ENCODE measurements at places on chromosomes 4 and X. TPM values are rescaled to one million over a fixed set of nuclear protein-coding genes. Genes with fewer than 3 reads are reported as not detected.

DNA sequence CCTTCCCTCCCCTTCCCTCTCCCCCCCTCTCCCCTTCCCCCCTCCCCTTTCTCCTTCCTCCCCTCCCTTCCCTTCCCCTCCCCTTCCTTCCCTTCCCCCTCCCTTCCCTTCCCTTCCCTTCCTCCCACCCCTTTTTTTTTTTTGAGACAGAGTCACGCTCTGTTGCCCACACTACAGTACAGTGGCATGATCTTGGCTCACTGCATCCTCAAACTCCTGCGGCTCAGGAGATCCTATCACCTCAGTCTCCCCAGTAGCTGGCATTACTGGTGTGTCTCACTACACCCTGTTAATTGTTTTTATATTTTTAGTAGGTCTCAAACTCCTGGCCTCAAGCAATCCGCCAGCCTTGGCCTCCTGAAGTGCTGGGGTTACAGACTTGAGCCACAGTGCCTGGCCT lies 66.6 kb downstream of the TBC1D9 start:
- DNase-seq = no peak

DNA sequence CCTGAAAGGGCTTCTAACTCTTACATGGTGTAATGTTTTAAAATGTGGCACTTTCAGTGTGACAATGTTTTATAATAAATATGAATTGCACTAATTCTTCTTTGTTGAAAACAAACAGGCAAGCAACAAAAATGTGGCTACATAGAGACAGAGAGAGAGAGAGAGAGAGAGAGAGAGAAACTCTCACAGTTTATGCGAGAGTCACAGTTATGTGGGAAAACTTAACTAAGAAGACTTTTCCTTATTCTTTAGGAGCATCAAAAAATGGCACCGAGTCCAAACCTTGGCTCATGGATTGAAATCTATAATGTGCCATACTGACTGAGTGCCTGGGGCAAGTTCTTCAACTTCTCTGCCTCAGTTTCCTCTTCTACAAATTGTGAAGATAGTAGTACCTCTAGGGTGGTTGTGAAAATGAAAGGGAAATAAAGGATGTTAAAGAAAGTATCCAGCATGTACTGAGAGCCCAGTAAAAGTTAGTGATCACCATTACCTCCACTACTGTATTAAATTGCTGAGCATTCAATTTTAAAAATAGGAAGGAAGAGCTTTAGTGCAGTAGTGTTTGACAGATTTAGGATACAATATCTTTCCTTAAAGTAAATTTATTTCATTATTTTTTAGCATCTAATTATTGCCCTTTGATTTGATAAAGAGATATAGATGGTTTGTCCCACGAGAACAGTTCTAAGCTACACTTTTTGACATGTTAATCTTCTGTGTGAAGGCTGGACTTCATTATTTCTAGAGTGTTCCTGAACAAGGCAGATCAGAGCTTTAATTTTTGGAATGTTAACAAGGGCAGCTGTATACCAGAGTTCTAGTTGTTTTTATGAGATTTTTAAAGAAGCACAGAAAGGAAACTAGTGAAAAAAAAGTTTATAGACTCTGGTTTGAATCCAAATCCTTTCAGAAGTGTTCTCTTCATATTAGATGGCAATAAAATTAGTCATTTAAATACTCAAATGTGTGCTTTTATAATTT lies 187.5 kb upstream of the ANK2 start:
- no peak for DNase-seq

DNA sequence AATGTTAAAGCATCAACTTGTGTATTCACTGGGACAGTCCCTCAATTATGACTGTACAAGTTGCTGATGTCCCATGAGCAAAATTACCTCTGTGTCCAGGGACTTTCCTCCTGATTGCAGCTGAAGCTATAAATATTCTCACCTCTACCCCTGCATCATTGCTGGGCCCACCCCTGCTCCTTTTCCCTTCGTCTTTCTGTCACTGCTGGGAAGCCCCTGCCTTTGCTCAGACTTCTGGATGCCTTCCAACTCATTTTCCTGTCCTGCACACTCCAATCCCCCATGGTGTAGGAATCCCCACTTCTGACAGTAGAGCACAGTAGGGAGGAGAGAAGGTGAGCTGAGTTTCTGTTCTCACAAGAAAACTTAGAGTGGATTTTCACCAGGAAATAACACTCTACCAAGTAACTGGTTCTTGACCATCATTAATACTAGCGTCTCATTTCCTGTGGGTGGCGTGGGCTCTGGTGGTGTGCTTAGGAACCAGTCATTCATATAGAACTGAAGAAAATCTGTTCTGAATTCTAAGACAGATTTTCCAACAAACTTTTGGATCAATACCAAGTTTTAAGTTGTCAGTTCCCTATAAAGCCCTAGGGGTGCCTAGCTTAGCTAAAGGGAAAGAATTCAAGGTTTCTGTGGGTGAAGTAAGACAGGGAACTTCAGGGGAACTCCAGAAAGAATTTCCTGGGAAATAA lies 136.2 kb upstream of the MED14 start:
- DNase-seq = no peak

DNA sequence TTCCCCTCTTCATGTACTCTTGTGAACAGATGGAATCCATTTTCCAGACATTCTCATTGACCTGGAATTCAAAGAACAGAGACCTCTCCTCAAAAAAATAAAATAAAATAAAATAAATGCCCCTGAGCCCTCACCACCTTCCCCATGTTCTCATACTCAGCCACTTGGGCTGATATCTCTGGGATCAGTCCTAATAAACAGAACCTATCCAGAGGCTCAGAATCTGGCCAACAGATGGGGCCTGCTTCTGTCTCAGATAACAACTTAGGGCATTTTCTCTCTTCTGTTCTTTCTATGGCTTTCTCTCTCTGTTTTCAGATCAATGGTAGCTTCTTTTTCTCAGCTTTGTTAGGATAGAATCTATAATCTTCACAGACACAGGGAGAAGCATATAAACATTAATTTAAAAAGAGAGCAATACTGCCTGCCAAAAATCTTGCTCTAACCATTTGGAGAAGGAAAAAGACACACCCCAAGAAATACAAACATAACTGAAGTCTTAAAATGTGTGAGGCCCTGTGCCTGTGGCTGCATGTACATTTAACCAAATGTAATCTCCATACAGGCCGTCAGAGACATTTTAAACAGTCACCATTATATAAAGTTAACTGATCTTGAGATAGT lies 907.1 kb downstream of the FAT4 start:
- no peak for DNase-seq

DNA sequence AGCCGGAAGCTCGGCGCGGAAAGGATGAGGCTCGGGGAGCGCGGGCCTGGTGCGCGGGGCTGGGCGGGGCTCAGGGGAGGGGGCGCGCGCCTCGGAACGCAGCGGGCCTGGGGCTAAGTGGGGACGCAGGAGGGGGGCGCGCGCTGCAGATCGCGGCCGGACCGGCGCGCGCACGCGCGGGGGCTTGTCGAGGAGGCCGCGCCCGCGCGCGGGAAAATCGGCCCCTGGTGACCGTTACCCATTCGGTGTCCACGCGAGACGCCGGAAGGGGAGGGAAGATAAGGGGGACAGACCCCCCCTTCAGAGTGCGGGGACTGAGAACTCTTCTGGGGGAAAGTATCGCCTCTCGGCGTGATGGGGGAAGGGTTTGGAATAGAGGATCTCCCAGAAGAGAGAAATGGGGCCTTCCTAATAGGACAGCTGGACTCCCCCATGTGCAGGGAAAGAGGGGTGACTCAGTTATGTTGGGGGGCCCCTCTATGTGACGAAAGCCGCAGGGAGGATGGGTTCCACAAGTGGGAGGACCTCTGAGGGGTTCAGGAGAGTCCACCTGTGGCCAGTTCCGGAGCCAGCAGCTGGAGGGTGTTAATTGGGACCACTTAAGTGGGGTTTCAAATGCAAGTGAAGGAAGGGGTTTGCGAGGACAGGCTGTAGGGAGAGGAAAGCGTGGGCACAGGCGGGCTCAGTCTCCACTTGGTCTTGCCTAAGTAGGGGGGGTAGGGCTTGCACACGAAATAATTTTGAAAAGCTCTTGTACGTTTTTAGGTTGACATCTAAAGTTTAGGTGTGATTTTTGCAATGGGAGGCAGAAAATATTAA lies 584 bp downstream of the SUV39H1 start:
- peak; percentile 29 for DNase-seq

Gene NAP1L5
- 0.85 TPM for total RNA-seq

DNA sequence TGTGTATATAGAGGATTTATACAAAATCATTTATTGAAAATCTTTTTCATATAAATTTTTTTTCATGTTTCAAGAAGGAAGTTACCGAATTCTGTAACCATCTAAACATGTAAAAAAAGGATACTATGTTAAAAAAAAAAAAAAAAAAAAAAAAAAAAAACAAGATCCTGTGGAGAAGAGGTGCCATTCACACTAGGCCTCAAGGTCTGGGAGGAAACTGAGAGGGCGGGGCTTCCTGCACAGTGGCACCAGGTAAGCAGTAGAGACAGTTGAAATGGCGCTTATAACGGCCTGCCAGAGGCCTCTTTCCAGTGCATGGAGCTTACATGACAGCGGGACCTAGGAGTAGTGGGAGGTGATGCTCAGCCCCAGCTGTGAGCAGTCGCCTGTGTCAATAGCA lies 17.5 kb downstream of the TRAPPC2 start:
- peak; percentile 66 for DNase-seq

- DNase-seq = no peak
Observed at GRCh38 chr4:67973608-67974007, 10.3 kb upstream of the TMPRSS11A start.

- no peak for DNase-seq
Observed at GRCh38 chr4:25178838-25179261, 18.6 kb upstream of the SEPSECS start.

Gene LONRF3
- 10.7 TPM for total RNA-seq

Gene THAP6
- 71.8 TPM for total RNA-seq

Gene IGFBP7
- 77.3 TPM for total RNA-seq

DNA sequence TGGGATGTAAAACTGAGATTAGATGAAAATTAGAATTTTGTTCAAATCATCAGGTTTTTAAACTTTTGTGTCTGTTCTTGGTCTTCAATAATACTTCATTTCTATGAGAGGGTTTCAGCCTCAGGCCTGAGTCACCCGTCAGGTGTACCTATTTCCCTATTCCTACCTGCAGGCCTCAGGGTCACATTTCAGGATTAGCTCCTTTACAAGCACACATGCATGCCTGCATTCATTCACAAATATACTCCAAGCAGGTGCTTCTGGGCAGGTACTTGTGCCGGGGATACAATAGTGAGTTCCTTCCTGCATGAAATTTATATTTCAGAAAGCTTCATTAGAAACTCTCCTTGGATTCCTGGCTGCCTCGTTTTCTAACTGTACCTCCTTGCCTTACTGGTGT lies 114.9 kb downstream of the SHISA3 start:
- no peak for DNase-seq
